ENCODE measurements at places on chromosomes 6 and 20.

GRCh38 chr6:33156561-33156960 is 35.7 kb downstream of the COL11A2 start:
- DNase-seq = no peak

GRCh38 chr6:164086076-164086887 is 671.8 kb downstream of the QKI start:
- no peak for DNase-seq

DNA sequence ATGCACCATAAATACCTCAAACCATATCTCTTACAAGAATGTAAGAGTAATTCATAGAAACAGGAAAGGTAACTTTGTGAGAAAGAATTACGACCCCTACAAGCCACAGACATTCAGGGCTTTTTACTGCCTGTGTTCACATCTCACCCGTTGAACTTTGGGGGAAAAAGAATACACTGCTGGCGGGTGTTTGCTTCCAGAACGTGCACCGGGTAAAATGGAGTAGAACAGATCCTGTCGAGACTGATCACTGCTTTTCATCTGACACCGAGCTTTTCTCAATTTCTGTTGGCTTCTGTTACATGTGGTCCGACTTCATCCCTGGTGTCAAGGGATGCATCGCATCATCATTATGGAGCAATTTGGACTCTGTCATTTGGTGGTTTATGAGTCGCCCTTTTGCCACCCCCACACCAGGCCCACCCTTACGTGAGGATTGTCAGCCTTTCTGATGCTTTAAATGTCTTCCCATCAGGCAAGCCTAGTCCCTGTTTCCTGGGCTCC is 219.2 kb upstream of the ZFP64 start:
- DNase-seq = no peak

GRCh38 chr6:56232436-56232835 is 14.9 kb downstream of the COL21A1 start:
- DNase-seq = no peak

DNA sequence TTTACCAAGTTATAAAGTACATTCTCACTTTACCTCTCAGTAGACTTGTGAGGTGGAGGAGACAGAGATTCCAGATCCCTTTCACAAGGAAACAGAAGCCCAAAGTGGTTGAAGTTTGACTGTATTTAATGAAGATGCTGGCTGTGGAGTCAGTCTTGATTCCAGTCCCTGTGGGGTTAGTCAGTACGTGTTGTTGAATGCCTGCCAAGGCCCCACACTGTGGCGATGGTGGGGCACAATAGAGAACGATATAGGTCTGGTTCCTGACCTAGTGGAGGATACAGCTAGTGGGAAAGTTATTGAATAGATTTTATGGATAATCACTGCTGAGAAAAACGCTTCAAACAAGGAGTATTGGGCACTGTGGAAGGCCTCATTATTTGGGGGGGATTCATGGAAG is 71.4 kb downstream of the LRRC1 start:
- DNase-seq = peak; percentile 2

GRCh38 chr20:45963059-45964005 is 8.7 kb downstream of the ZNF335 start:
- peak; percentile 47 for DNase-seq

DNA sequence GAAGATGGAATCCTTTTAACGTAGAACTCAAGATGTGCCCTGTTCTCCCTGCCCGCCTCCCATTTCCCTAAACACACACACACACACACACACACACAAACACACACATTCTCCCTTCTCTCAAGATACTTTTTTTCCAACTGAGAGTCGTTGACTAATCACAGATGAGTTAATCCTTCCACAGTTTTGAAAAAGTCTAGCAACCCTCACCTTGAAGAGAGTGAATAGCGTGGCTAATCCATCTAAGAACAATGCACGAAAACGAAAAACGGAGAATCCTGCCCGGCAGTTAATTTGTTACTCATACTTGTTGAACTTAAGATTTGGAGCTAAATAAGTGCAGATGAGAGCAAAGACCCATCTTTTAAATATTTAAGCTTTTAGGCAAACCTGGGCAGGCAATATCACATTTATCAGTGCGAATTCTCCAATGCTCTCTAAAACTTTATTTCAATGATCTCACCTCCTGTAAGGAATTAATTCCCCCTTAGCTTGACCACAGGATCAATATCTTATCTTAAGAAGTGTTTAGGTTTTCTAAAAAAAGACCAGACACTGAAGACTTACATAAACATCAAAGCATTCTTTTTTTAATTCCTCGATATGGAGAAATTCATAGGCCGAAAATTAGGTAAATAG is 1.1 kb downstream of the AGPAT4 start:
- DNase-seq = no peak

- DNase-seq = no peak
Measured at GRCh38 chr6:100426241-100426640, 38.5 kb downstream of the SIM1 start.

DNA sequence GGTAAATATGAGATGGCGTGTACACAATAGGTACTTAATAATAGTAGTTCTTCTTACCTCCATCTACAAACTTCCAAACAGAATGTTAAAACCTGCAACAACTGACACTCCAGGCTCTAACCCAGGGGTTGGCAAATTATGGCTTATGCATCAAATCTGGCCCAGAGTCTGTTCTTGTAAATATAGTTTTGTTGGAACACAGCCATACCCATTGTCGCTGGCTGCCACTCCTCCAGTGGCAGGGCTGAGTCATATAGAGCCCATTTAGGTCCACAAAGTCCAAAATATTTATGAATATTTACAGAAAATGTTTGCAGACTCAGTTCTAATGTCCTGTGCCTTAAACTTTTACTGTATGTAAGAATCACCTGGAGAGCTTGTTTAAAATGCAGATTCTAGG is 69.9 kb upstream of the BTBD3 start:
- peak; percentile 68 for DNase-seq

DNA sequence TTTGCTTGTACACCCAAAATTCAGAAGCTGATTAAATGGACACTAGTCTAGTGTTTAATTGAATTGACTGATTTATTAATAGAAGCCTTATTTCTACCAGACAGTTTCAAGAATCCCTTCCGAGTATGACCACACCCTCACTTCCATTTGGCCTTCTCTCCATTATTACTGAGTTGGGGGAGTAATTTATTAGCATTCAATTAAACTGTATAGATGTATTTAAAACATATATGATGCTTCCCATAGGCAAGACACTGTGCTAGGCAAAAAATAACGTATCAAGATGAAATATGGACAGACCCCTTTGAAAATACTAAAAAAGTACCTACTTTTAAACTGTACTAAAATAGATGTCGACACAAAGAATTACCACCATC is 112.9 kb upstream of the PHACTR1 start:
- no peak for DNase-seq

GRCh38 chr20:46203510-46203837 is 85.4 kb downstream of the CD40 start:
- DNase-seq = no peak

GRCh38 chr6:141354191-141354955 is 778.4 kb upstream of the GJE1 start:
- no peak for DNase-seq

DNA sequence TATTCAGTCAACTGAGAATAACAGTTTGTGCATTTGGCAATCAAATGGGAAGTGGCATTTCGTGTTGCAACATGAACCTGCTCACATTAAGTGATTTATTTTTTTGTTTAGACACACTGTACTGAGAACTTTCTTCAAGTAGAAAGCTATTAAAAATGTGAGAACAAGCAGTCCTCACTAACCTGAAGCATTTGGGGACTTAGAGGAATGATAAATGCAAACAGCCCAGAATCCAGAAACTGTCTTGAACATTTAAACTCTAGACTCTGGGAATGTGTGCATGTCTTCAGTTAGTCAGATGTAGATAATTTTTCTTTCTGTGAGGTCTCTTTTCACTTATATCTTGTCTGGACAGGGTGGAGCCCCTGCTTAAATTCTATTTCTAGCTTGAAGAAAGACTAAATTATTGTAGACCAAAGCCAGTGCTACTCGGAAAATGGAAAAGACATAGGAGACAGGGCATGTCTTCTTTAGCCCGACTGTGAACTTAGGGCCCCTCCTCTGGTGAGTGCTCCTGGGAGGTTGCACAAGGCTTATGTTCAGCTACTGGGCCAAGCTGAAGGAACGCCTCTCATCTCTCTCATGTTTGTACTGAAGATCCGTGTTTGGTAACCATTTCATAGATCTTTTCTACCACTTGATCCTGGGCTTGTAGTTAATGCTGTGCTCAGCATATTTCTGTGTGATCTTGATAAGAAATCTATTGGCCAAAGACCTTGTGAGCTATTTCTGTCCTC is 70.1 kb downstream of the SLX4IP start:
- no peak for DNase-seq

- DNase-seq = no peak
Measured at GRCh38 chr6:97052152-97052787, 127.7 kb downstream of the KLHL32 start.

DNA sequence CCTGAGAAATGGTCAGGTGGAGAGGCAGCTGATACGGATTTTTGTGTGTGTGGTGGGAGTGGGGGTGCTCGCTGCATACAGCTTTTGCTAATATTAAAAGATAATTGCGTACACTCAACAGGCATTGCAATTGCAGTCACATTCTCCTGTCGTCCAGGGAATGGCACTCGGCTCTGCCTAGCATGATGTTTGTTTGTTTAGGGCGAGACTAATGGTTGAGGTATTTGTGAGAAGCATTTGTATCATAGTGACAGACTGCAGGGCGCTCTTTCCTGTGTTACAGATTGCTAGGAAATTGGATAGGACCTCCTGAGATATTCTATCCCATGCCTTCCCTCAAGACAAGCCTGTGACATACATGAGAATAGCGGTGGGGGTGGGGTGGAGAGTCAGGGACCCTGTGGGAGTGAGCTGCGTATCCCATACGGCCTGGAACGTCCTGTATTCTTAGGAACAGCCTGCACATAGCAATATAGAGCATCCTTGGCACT is 207.4 kb downstream of the SOX4 start:
- peak; percentile 30 for DNase-seq

GRCh38 chr20:59977086-59977485 is 18.9 kb downstream of the CDH26 start:
- DNase-seq = no peak

DNA sequence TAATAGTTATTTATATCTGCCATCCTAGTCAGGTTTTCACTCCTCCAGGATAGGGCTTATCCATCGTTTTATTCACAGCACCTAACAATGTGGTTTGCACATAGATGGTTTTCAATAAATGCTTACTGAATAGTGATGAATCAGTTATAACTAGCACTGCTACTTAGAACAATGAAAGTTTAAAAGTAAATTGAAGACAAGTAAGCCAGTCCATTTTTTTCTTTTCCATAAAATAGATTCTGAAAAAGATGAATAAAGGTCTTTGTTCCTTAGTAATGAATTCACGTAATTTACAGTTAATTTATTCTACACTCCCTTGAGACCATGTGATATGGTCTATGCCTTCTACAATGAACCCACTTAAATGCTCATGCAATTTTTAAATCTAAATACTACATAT is 212.5 kb downstream of the RNGTT start:
- no peak for DNase-seq

DNA sequence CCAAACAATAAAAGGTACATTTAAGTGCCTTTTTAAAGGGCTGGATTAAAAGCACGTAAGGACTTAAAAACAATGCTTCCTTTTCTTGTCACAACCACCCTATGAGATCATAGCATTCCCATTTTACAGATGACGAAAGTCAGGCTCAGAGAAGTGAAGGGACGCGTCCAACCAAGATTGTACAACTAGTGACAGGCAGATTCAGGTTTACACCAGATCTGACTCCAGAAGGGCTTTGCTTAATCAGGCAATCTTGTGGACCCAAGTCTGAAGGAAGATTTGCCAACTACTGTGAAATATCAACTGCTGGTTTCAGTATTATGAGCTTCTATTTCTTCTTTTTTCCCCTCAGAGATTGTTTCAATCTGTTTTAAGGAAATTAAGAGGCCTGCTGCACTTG is 877 bp downstream of the ENPP4 start:
- DNase-seq = no peak

DNA sequence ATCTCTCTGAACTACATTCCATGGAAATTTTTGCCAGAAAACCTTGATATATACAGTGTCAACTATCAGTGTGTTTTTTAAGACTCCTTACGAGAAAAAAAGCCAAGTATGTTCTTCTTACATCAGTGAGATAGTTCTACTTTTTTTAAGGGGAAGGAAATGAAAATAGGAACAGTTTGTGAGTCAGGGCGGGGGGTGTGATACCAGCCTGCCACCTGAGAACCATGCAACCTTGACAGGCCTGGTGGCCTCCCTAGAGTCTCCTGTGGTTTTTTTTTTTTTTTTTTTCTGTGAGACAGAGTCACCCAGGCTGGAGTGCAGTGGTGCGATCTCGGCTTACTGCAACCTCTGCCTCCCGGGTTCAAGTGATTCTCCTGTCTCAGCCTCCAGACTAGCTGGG is 96.3 kb upstream of the GCM1 start:
- DNase-seq = no peak

DNA sequence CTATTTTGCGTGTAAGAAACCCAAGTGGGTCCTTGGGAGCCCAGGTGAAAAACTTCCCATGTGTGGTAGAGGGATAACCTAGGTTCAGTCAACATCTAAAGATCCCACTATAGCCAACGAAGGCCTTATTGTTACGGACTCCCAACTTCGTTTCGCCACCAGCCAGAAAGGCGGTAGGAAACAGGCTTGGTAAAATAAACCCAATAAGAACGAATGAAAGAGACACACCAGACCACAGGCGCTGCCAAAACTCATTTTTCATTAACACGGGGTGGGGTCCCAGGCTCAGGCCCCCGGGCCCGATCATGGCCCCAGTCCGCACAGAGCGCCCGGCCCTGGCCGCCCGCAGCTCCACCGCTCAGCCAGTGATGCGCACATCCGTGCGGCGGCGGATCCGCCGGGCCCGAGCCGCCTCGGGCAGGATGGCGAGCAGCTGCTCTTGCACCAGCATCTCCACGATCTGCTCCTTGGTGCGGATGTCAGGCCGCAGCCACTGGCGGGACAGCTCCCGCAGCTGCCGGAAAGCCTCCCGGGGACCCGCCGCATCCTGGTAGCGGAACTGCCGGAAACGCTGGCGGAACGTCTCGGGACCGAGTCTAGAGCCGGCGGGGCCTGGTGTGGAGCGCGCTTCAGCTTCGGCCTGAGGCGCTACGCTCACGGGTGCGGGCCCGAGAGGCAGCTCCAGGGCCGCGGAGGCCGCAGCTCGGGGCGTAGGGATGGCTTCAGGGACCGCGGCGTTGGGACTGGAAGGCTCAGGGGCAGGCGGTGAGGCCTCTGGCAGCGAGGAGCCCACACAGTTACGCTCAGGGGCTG is 709 bp downstream of the SCAND1 start:
- no peak for DNase-seq

DNA sequence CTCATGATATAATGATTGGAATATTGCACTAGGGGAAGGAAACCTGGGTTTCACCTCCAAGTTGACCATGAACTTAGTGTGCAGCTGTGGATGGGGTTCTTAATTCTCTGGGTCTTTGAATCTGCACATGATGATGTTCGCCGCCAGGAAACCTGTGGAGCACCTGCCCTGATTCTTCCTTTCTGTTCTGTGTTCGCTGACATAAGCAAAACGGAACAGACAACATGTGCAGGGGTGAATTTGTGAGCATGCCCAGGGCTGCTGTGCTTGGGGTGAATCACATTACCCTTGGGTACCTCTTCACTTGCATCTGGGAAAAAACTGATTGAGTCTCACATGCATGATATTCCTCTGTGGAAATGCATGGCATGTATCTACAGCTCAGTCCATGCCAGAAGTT is 48.8 kb downstream of the CAP2 start:
- no peak for DNase-seq

GRCh38 chr20:42053350-42053749 is 435.2 kb upstream of the CHD6 start:
- no peak for DNase-seq

GRCh38 chr6:106360410-106360988 is at the start of gene CRYBG1:
CRYBG1 (plus strand) TSS chr6:106360717; CDS start chr6:106360909, 192 bp downstream.
- peak; percentile 77 for DNase-seq

All from NCI-H2081 (cell line).